ENCODE measurements at places on chromosomes 1 and 21. TPM values are rescaled to one million over a fixed set of nuclear protein-coding genes. Genes with fewer than 3 reads are reported as not detected.

Gene CCDC190
- total RNA-seq, result not detected

Gene COL16A1
- total RNA-seq, result 15.7 TPM

DNA sequence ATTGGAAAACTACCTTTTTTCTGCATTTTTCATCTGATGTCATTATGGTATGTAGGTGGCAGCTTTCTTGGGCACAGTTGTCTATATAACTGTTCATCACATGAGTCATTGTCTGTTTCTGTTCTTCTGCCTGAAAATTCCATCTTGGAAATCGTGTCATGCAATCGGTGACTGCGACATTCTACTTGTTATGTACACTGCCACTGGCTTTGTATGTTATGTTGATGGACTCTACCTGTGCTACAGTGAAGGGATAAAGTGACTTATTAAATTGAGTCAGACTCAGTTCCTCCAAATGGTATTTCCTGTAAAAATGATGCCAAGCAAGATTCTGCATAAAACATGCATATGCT lies 8.6 kb downstream of the SMAP2 start:
- no peaks in the 10 kb centered on the region for H3K36me3 ChIP-seq
- DNase-seq, result no peak
- H3K4me1 ChIP-seq, result no peaks in the 10 kb centered on the region
- H3K27me3 ChIP-seq, result no peaks in the 10 kb centered on the region
- H3K4me3 ChIP-seq, result no peak overlapping the region

- 0 out of 2 replicates have a peak overlapping the region, but pooled peaks have one; percentile 7 for H3K27ac ChIP-seq
- DNase-seq, result peak; percentile 58
- peaks cover 18% of the 10 kb centered on the region for H3K4me1 ChIP-seq
- peaks cover 4% of the 10 kb centered on the region for H3K36me3 ChIP-seq
- peak overlapping the region; percentile 96 for H3K4me3 ChIP-seq
Measured at GRCh38 chr1:21175670-21176581, 771 bp downstream of the EIF4G3 start.

DNA sequence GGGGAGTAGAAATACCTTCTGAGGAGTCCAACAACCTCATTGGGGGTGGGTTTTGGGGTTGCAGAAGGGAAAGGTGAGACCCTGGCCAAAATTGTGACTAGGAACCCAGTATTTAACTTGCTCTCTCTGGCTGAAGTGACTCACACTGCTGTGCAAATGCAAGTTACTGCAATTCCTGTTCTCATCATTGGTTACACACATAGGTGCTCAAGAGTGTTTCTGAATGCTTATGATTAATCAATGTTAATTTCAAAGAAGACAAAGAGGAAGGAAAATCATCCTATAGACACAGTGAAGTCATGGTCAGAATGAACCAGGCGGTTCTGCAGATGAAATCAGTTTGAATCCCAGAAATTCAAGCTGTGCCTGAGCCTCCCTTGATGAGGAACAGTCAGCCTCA lies 3.1 kb downstream of the ASCL5 start:
- no peak for DNase-seq
- H3K27ac ChIP-seq, result no peak overlapping the region
- H3K36me3 ChIP-seq, result no peaks in the 10 kb centered on the region
- H3K4me1 ChIP-seq, result peaks cover 8% of the 10 kb centered on the region
- no peak overlapping the region for H3K4me3 ChIP-seq
